ENCODE measurements at places on chromosomes 13 and 19.

- no peak for DNase-seq
Observed at GRCh38 chr13:97627566-97627965, 193.6 kb downstream of the RAP2A start.

- no peak for DNase-seq
Observed at GRCh38 chr19:4452230-4452990, 5.2 kb downstream of the UBXN6 start.

DNA sequence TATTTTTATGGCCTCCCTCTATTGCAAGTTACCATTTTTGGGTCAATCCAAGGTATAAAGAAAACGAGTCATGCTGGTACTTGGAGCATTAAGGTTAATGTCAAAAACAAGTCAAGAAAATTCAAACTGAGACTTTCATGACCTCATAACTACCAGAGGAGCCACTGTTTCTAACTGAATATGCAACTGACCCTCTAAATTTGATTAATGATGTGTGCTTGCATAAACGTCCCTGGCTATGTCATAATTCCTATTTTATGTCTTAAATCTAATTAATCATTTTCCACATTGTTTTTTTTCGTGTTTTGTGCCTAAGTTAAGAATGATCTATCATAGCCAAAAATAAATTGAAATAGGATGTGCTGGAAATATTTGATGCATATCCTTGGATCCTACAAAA, 396.7 kb upstream of the GPC6 start:
- DNase-seq, result no peak

- DNase-seq, result no peak
Observed at GRCh38 chr13:31522396-31522795, 216.9 kb upstream of the RXFP2 start.

GRCh38 chr13:111577956-111578605, 257.6 kb downstream of the TEX29 start:
- no peak for DNase-seq

DNA sequence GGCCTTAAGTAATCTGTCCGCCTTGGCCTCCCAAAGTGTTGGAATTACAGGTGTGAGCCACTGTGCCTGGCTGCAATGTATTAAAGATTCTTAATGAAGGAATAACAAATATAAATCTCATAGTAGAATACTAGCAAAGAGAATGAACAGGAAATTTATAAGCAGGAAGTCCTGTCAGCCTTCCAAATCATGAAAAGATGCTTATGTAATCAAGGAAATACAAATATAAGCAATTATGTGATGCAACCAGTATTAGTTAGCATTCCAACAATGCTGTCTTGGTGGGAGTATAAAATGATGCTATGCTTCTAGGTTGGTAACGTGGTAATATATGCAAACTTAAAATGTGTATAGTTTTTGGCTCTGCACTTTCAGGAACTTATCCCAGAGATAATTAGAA, 133.8 kb downstream of the PDS5B start:
- DNase-seq, result no peak

- DNase-seq, result no peak
Observed at GRCh38 chr13:107778094-107778493, 437.2 kb downstream of the LIG4 start.

GRCh38 chr13:21238267-21238666, 61.8 kb downstream of the MRPL57 start:
- DNase-seq, result no peak

GRCh38 chr19:56321989-56322440, 7.4 kb upstream of the ZSCAN5A start:
- DNase-seq, result no peak

- no peak for DNase-seq
Observed at GRCh38 chr13:21348488-21349120, 110.5 kb downstream of the ZDHHC20 start.

GRCh38 chr19:41029524-41030432, 38.7 kb downstream of the CYP2B6 start:
- DNase-seq, result no peak

Data from stimulated activated CD8-positive, alpha-beta memory T cell treated with anti-CD3 and anti-CD28 coated beads, Interleukin-7, amount 100 ng/mL, for 48 hours (primary cell).